Tibial artery (tissue), 4 donors: ENCODE measurements at places on chromosomes 12 and 14.
A peak's percentile ranks its signal among the peaks of the same experiment; 100 is the strongest.

- no peak for DNase-seq
Measured at GRCh38 chr14:72704502-72704901, 189.4 kb downstream of the DPF3 start.

GRCh38 chr14:22252686-22253085, 336.3 kb downstream of the DAD1 start:
- peak; percentile 38 for DNase-seq

DNA sequence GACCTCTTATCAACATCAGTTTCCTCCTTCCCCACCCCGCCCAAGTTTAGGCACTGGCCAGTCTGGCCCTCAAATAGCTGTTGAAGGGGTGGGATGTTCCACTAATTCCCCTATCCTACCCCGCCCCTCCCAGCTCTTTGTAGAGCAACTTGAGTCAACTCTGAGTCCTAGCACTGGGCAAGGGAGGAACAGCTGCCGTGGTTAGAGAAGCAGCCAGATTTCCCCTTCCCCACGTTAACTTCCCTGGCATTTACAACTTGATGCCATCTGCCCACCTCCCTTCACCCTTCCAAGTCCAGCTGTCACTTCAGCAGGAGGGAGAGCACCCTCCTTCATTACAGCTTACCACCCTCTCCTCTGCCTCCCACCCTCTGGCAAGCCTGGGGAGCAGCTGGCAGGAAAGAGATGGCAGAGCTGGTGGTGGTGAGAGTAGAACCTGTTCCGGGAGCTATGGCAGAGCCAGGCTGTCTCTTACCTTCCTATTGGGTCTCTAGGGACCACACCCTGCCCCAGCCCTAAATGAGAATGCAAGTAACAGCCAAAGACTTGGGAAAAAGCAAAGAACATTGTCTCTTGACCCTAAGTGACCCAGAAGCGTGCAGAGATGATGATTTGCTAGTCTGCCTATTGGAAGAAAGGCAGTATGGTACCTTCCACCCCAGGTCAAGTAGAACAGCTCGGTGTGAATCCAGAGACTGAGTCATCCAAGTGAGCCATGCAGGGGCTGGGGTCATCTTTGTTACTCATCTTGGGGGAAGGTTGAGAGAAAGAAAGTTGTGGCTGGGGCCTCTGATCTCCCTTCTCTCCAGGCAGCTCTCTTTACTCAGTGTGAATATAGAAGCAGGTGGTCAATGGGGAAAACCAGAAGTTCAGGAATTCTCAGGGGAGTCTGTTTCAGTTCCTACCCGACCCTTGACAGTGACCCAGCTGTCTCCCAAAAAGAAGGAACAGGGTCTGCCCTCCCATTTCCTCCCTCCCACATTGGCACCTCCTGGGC, 1.5 kb downstream of the BLOC1S1 start:
- DNase-seq, result no peak

DNA sequence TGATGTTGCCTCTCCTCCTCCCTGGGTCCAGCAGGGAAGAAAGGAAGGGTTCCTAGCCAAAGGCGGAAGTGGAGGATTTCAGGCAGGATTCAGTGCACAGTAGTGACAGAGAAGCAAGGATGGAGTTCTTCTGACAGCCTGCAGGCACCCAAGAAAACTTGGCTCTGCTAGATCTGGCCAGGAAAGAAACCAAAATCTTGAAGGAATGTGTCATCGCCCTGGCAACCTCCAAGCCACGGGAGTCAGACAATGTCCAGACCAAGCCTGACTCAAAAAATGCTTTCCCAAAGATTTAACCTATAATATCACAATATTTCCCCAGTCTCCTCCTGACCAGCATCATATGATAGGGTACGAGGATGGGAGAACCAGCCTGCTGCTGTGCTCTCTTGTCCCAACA, 22.8 kb upstream of the DHRS4 start:
- peak; percentile 67 for DNase-seq

GRCh38 chr12:22670762-22671161, 45.8 kb downstream of the ETNK1 start:
- no peak for DNase-seq

DNA sequence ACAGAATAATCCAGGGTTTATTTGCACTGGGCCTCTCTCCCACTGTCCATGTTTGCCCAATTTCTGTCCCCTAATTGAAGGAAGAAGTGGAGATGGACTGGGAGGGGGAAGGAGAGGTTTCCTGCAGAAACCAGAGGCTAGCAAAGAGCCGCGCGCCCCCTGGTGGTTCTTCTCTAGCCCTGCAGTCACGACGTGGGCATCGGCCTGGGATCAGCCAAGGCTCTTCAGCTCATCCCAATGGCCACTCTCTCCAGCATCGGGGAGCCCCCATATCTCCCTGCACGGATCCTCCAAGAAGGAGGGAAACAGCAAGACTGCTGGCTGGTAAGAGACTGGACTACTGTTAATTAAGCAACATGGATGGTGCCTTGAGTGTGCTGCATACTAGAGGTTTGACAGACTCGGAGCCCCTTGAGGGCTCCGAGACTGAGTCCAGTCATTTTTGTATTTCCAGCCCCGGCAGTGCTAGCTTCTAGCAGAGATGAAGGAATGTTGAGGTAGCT, 18.7 kb downstream of the ZBTB39 start:
- DNase-seq, result peak; percentile 86

DNA sequence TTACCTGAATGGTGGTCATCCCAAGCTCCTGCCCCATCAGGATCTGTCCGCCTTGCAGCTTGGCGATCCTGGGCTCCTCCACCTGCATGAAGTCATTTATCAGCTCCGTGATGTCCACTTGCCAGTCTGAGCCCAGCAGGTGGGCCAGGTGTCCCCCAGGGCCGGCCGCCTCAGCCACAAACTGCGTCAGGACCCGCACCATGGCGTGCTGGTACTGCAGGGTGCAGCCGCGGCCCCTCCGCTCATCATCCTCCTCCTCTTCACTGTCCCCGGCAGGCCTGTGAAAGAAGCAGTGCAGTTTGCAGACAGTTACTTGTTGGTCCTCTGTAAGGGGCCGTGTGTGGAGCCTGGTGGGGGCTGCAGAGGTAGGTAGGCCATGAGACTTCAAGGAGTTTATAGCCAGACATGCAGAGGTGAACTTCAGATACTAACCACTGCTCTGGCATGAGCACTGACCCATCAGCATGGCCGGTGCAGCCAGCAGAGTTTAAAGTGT, 228.5 kb downstream of the GLT1D1 start:
- no peak for DNase-seq

GRCh38 chr14:31283578-31284252, 76.1 kb upstream of the HECTD1 start:
- DNase-seq, result no peak

DNA sequence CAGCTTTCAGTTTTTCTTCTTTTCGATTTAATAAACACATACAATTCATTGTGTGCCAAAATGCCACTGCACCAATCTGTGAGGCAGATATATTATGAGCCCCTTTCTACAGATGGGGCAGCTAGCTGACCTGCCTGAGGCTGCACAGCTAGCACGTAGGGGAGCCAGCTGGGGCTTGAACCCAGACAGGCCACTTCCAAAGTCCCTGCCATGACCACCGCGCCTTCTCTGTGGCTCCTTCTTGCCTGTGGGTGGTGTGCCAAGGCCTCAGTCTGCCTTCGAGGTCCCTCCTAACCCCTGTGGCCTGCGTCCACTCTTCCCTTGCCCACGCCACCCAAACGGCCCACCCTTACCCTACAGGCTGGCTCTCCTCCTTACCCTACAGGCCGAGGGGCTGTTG, 16.2 kb downstream of the FAM222A start:
- peak; percentile 44 for DNase-seq

GRCh38 chr12:7219599-7220243, 30.2 kb downstream of the PEX5 start:
- DNase-seq, result peak; percentile 69

GRCh38 chr12:28216016-28216415, 25.8 kb downstream of the CCDC91 start:
- no peak for DNase-seq

DNA sequence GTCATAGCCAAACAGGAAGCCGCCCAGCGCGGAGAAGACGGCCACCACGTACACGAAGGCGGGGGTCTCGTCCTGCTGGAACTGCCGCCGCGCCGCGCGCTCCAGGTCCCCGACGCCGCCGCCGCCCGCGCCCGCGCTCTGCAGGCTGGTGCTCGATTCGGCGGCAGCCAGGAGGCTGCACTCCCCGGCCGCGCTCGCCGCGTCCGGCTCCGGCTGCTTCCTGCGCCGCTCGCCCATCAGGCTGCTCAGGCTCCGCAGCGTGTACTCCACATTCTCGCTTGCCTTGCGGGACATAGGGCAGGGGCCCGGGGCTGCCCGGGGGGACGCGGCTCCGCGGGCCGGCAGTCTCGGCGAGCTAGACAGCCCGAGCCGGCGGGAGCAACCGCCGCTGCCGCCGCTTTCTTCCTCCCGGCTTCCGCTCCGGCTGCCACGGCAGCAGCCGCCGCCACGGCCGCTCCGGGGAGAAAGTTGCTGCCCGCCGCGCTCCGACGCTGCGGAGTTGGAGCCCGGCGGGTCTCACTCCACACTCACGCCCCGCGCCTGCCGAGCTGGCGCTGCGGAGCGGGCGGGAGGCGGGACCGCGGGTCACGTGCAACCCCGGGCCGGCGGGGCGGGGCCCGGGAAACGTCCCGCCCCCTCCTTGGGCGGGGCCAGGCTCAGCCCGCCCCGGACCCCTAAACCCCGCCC, at the start of gene SLC2A13:
TSS of gene SLC2A13 (minus strand) at position 567 of the 687 bp plus-strand sequence. CDS start at position 294, 273 bp downstream.
- peak; percentile 85 for DNase-seq

GRCh38 chr12:49362077-49362476, 5.2 kb upstream of the SPATS2 start:
- no peak for DNase-seq

GRCh38 chr12:75944097-75944904, 87.3 kb downstream of the PHLDA1 start:
- DNase-seq, result no peak

DNA sequence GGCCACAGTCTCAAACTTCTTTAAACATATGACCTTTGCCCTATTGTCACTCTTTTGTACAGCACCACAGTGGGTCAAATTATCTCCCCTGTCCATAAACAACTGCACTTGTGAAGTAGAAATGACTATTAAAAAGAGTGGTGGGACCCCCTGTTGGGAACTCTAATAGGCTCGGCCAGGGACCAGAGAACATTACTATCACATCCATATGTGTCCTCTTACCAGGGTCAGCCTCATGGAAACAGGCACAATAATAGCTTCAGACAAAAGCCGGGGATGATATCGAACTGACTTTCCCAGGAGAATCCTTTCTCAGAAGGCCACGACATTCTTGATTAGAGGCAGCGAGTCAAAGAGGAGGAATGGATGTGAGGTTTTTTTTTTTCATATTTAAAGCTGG, 96.6 kb downstream of the NKX2-1 start:
- no peak for DNase-seq

DNA sequence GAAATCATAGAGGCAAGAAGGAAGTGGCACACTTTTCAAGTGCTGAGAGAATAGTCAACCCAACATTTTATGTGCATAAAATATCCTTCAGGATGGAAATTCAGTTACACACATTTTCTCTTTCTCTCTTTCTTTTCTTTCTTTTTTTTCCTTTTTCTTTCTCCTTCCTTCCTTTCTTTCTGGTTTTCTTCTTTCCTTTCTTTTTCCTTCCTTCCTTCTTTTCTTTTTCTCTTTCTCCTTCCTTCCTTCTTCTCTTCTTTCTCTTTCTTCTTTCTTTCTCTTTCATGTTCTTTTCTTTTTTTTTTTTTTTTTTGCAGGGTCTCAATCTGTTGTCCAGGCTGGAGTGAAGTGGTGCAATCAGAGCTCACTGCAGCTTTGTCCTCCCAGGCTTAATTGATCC, 38.7 kb upstream of the OR5AU1 start:
- no peak for DNase-seq

GRCh38 chr14:103313704-103314103, 20.3 kb upstream of the EIF5 start:
- no peak for DNase-seq

- DNase-seq, result no peak
Measured at GRCh38 chr12:100669922-100670321, 96.4 kb downstream of the GAS2L3 start.

DNA sequence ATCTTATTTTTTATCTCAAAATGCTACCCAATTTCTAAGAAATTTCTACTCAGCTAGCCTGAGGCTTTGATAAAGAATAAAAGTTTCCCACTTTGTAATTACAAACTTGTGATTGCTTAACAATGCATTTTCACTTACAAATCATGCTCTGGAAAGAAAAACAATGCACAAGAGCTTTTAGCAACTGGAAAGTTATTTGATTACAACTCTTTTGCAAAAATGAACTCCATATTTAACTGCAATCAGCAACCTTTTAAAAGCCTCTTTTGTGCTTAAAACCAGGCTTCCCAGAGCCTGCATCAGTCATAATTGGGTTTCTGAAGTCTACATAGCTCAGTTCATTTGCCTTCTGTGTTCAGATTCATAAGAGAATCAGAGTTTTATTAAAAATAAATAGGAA, 395.2 kb downstream of the PAWR start:
- no peak for DNase-seq

- DNase-seq, result no peak
Measured at GRCh38 chr14:57066463-57066862, 202.2 kb downstream of the EXOC5 start.

GRCh38 chr12:122172262-122172939, 1.6 kb downstream of the IL31 start:
- DNase-seq, result no peak

GRCh38 chr12:125356111-125356510, 290.9 kb downstream of the AACS start:
- DNase-seq, result no peak

GRCh38 chr14:81067156-81067555, 111.7 kb downstream of the TSHR start:
- DNase-seq, result no peak

GRCh38 chr12:98211909-98212695, 303.3 kb upstream of the TMPO start:
- DNase-seq, result no peak

DNA sequence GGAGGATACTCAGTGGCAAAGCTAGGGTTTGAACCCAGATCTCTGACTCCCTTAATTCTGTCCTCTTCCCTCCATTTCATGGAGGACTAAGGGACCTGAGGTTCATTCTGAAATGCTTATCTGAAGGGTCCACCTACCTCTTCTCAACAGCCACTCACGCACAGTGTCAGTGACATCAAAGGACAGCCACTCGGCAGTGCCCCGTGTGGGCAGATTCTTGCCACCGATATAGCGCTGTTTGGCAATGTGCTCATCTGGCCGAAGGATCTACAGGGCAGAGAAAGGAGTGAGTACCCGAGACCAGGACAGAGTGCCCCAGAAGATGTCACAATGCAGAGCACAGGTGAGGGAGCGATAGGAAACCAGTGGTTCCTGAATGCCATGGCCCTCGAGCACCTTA, 10.8 kb downstream of the TGFB3 start:
- DNase-seq, result no peak

GRCh38 chr14:94010625-94011024, 13.5 kb downstream of the CCDC197 start:
- no peak for DNase-seq

- peak; percentile 15 for DNase-seq
Measured at GRCh38 chr14:101508196-101508947, 52.9 kb upstream of the DIO3 start.

- DNase-seq, result no peak
Measured at GRCh38 chr14:54465654-54466053, 23.1 kb downstream of the GMFB start.

- no peak for DNase-seq
Measured at GRCh38 chr12:71164166-71164565, 6.4 kb upstream of the TSPAN8 start.

GRCh38 chr12:72270246-72270645, 1.9 kb upstream of the TRHDE start:
- no peak for DNase-seq

- DNase-seq, result no peak
Measured at GRCh38 chr14:88326352-88327103, 3.5 kb upstream of the KCNK10 start.
